ENCODE measurements at places on chromosomes 16 and 17.

- no peak for DNase-seq
Measured at GRCh38 chr16:71669926-71670536, 44.0 kb downstream of the MARVELD3 start.

DNA sequence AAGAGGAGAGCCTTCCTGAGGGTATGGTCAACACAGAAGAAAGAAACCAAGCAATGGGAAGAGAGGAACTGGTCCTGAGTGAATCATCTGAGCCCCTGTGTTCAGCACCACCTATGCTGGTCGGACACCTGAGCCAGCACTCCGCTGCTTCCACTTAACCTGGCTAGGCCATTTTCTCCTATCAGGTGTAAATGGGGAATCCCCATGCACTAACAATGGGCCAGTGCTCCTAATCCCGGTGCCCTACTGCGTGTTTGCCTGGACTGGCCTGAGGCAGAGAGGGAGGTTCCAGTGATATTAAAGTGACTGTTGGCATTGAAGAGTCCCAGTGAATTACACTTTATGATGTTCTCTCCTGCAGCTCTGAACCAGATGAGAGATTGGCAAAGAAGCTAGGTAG lies 34.4 kb upstream of the XYLT2 start:
- no peak for DNase-seq

DNA sequence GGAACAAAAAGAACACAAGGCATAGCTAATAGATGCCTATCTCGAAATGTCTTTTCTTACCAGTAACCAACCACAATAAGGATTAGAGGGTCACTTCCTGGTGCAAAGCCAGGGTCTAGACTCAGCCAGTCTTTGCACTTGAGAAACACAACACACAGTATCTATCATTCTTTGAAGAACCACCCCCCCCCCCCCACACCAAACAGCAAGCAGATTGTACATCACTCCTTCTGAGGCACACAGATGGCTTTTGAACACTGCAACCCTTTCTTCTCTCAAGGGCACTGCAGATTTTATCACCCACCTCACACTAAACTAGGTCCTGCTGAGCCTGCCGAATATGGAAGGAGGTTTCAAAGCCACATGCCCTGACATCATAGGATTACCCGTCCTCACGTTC lies 145.6 kb downstream of the AATF start:
- DNase-seq: no peak

DNA sequence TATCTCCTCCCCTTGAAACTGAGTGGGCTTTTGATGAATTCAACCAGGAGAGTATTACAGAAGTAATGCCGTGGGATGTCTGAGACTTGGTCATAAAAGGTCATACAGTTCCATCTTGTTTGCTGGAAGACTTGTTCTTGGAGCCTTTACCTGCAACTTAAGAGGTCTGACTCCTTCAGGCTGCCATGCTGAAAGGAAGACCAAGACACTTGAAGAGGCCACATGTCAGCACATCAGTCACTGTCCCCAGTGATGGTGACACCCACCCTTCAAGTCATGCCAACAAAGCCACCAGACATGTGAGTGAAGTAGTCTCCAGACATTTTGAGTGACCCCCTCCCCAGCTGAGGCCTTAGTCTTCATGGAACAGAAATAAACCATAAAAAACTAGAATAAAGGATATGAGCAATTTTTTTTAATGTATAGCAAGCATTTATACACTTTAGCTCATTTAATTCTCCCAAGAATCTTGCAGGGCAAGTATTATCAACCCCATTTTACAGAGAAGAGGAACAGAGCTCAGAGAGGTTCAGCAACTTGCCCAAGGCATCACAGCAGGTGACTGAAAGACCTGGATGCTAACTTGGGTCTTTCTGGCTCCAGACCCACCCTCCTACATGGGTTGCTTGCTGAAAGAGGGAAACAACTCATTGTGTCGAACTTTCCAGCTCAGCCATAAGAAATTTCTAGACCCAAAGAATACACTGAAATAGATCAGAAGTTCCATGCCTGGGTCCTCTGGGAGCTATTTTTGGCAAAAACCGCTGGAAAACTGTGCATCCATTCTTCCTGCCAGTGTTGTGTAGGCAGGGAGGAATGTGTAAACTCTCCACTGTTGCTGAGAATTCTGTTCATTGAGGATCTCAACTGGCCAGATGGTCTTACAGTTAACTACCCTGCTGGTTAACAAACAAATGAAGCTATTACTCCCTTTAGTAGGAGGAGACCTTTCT lies 38.1 kb downstream of the SOCS1 start:
- DNase-seq: no peak

GRCh38 chr16:14510939-14511799 lies 118.9 kb downstream of the PARN start:
- DNase-seq: no peak

- no peak for DNase-seq
Measured at GRCh38 chr17:9241774-9242496, 220.6 kb downstream of the NTN1 start.

DNA sequence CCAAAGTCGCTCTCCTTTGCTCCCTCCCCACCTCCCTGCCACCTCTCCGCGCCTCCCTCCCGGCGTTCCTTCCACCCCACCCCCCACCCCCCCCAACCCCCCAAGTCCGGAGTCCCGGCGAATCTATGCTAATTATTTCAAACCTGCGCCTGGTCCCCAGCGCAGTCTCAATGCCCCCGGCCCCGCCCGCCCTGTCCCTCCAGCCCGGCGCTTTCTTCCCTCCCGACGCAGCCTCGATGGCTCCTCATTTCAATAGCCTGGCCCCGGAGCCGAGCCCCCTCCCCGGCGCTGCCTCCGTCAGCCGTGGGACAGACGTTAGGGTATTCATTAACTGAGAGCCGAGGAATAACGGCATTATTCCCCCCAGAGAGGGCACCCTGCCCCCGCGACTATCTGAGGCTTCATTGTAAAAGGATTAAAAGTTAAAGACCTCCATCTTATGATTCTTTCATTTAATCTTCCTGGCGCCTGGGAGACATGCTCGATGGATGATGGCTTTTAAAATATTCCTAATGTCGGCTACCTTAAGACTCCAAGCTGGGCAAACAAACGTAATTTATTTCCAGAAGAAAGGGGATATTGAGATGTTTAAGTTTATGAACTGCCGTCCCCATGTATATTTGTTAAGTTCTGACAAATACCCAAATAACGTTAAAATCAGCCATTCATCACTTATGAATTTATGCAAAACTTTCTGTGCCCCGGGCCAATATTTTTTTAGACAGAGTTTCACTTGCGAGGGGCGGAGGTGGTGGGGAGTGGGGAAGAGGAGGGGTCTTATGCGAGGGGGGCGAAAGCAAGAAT lies 3.4 kb downstream of the NOG start:
- no peak for DNase-seq

DNA sequence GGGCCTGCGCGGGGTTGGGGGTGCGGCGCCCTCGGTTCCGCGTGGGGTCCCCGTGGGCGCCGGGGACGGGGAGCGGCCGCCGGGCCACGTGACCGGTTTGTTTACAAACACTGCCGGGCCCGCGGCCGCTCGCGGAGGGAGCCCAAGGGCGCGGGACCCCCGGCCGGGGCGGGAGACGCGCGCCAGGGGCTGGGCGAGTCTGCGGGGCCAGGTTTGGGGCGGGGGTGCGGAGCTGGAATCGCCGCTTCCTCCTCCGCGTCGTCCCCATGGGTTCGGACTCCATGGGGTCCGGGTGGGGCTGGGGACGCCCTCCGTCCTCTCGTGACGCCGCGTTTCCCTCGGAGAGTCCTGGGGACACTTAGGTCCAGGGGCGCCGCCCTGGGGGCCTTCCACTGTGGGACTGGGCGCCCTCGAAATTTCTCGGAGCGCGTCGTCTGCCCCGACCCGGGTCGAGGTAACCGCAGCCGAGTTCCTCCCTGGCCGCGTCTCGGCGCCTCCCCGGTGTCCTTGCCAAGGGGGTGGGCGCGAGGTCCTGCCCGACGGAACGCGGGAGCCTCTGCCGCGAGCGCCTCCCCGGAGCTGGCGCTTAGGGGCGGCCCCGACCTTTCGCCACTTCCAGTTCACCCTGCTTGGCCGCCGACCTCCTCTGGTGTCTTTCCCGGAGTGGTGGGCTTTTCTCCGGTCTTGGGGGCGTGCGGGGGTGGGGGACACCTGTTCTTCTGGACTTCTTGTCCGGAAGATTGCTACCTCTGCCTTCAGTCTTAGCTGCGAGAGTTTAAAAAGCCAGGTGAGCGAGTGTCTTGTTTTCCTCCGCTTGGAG lies 684 bp downstream of the YPEL2 start:
- no peak for DNase-seq

- DNase-seq: no peak
Measured at GRCh38 chr17:66364508-66364907, 62.1 kb downstream of the PRKCA start.

- DNase-seq: no peak
Measured at GRCh38 chr17:68835071-68835470, 120.1 kb downstream of the ABCA8 start.

GRCh38 chr16:50915120-50915519 lies 173.2 kb downstream of the CYLD start:
- no peak for DNase-seq

DNA sequence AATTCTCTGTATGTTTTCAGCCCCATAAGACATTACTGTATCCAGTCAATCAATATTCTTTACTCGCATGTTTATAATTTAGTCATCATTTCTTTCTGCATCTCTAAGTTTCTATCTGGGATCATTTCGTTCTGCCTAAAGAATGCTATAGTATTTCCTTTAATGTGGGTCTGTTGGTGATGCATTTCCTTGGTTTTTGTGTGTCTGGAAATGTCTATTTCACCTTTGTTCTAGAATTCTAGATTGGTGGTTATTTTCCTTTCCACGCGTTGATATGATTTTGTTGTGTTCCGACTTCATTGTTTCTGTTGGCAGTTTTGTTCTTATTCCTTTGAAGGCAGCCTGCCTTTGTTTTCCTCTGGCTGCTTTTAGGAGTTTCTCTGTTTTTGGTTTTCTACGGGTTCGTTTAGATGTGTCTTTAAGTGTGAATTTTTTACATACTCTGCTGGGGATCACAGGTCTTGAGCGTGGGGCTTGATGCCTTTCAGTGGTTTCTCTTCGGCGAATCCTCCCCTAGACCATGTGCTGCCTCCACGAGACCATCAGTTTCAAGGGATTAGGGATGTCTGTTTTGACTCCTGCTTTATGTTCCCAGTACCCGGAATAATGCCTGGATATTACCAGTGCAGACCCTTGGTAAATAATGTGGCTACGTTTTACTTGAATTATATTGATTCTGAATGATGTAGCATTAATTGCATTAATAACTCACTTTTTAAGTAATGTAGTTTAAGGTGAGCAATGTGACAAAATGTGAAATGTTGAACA lies 23.5 kb downstream of the POLR3E start:
- no peak for DNase-seq

DNA sequence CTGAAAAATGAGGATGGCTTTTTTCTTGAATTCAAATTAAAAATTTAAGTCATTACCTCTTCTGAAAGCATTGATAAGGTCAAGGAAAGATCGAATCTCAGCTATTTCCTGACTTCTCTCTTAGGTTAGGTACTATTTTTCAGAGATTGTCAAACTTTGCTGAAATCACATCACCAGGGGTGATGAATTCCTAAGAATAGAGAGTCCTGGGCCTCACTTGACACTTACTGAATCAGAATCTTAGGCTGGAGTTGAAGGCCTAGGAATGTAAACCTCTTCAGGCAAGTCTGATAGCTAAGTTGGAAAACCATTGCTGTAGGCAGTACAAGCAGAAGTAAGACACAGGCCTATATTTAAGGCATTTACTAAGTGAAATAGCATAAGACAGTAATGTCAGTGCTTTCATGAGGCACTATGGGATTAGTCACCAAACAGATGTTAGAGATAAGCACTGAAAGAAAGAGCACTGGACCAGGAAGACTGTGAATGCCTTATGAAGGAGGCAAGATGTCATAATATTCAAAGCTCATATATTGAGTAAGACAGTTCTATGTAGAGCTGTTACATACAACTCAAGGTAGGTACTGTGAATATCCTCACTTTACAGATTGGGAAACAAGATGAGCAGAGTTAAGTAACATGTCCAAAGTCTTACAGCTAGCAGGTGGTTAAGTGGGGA lies 21.5 kb downstream of the DCAF7 start:
- no peak for DNase-seq

GRCh38 chr16:80197741-80198201 lies 343.0 kb upstream of the DYNLRB2 start:
- DNase-seq: no peak

- no peak for DNase-seq
Measured at GRCh38 chr17:59962739-59963318, 1.7 kb downstream of the RNFT1 start.

DNA sequence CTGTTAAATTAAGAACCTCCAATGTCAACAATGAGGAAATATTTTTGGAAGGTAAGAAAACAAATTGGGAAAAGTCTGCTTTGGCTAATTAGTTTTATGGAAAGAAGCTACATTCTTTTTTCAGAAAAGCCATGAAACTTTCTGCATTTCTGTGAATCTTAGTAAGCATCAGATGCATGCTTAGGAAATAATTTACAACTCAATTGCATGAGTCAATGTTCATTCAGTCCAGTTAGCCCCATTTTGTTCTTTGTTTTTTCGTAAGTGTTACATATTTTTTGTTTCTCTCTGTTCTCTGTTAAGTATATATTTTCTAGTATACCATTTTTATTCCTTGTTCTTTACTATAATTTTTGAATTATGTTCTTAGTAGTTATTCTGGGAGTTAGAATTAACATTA lies 195.2 kb upstream of the KIF2B start:
- DNase-seq: no peak

DNA sequence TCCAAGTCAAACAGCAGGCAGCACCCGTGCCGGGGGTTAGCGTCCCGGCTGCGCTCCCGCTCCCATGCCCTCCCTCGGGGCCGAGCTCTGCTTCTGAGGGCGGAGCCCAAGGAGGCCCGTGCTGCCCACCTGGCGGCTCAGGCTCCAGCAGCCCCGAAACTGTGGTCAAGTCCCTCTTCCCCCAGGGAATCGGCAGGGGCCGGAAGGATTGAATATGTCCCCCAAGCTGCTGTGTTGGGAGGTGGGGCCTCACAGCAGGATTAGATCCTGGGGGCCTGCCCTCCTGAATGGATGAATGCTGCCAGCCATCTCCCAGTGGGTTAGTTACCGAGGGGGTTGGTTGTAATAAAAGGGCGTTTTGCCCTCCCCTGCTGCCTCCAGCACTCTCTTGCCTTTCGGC lies 33.9 kb downstream of the MAP2K3 start:
- DNase-seq: no peak

GRCh38 chr16:27703121-27703520 lies 153.2 kb downstream of the KATNIP start:
- DNase-seq: no peak

DNA sequence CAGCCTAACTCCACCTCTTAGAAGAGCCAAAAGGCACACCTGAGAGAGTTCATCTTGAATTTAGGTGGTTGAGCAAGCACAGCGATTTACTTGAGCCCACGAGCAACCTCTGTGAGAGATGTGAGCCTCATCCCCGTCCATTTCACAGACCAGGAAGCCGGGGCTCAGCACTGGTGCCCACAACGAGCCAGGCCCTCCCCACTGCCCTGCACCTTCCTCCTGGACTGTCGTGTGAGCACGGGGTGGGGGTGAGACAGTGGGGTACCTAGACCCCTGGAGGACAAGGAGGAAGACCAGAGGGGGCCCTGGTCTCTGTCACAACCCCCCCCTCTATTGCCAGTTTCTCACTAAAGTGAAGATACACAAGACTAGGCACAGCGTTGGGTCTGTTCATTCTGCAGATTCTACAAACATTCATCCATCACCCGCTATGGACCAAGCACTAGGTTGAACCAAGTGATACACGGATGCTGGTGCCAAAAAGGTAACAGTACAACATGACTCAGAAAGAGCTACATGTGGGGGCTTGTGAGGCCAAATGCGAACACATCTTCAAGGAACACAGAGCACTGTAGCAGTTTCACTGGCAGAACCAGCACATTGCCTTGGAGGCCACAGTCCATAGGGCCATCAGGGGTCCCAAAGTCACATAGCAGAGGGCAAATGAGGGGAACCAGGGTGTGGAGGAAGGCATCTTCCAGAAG lies 231.9 kb downstream of the PARN start:
- DNase-seq: no peak

GRCh38 chr17:29510953-29511352 lies 55.9 kb downstream of the ABHD15 start:
- no peak for DNase-seq
